GM23248 (cell line): ENCODE measurements at places on chromosomes 6 and 20. TPM values are rescaled to one million over a fixed set of nuclear protein-coding genes. Genes with fewer than 3 reads are reported as not detected.

Gene C20orf202
- not detected in 2 replicates for total RNA-seq

Gene EPHA7
- total RNA-seq = not detected in 2 replicates

Gene TGM6
- not detected in 2 replicates for total RNA-seq

Gene PPIL4
- total RNA-seq = 32.2 and 43.5 TPM in 2 replicates

Gene IL17A
- not detected in 2 replicates for total RNA-seq

Gene KIF16B
- 1.7 and 3.9 TPM in 2 replicates for total RNA-seq

Gene C20orf96
- 0.32 TPM in 1 of 2 replicates, not detected in the other for total RNA-seq

Gene OPRL1
- 0.86 and 1.1 TPM in 2 replicates for total RNA-seq

Gene BPIFB1
- total RNA-seq = not detected in 2 replicates

Gene ABRACL
- total RNA-seq = 12.9 and 17.1 TPM in 2 replicates

Gene MLIP
- total RNA-seq = not detected in 2 replicates

DNA sequence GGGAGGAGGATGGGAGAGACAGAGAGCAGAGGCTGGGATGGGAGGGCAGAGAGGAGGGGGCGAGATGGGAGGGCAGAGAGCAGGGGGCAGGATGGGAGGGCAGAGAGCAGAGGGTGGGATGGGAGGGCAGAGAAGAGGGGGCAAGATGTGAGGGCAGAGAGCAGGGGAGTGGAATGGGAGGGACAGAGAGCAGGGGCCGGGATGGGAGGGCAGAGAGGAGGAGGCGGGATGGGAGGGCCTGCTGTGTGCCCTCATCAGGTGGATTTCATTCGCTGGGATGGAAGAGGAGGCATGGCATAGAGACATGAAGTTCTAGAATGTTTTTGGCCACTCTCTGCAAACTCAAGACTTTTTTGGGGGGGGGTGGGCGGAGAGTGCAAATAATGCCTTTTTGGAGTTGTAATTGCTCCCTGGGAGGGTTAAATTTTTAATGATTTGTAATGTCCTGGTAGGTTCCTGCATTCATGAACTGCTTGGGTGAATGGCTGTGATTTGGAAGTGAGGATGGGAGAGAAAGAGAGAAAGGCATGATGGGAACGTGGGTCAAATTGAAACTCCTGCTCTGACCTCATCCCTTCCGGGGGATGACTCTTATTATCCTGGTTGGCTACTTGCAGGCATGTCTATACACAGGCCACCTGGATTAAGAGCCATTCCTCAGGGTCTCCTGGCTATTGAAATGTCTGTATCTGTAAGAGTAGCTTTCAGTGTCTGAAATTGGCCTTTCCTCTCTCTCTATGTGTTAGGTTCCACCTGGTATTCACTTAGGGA lies 162.4 kb upstream of the AGPAT4 start:
- H3K27ac ChIP-seq = no peak overlapping the region
- no peaks in the 10 kb centered on the region for H3K36me3 ChIP-seq
- H3K4me3 ChIP-seq = no peak overlapping the region
- H3K27me3 ChIP-seq = no peaks in the 10 kb centered on the region

DNA sequence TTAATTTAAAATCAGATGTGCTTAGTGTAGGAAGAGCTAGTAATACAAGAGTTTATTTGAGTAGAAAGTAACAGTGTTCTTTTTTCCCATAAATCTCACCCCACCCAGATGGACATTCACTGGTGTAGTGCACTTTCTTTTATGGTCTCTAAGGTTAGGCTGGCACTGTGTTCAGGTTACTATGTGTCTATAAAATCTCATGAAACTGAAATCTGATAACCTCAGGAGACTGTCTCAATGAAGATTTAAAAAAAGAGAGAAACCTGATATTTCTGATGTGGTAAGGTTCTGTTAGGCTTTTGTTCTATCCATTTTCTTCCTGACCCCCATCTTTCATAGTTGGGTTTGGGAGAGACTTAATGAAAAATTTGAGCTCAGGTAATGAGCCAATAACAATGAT lies 101.2 kb upstream of the CLVS2 start:
- no peaks in the 10 kb centered on the region for H3K36me3 ChIP-seq
- no peaks in the 10 kb centered on the region for H3K4me1 ChIP-seq
- no peak overlapping the region for H3K27ac ChIP-seq

DNA sequence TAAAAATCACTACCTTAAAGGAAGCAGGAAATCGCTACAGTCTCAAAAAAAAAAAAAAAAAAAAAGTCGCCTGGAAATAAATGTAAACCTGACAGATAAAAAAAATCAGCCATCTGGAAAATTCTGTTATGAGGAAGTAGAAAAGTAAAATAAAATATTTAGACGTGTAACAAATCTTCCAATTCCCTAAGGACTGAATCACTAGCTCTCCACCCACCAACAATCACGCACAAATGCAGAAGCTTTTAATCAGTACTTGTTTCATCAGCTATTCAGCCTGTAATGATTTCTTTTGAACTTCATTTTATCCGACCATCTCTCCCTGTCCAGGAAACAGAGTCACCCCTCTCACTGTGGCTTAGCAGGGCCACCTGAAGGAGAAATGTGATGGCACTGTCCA lies 59.0 kb downstream of the SLC23A2 start:
- no peaks in the 10 kb centered on the region for H3K27me3 ChIP-seq
- peak overlapping the region; percentile 78 for H3K27ac ChIP-seq
- H3K4me1 ChIP-seq = peaks cover 39% of the 10 kb centered on the region
- DNase-seq = peak; percentile 91
- H3K36me3 ChIP-seq = no peaks in the 10 kb centered on the region

- DNase-seq = no peak
- H3K4me3 ChIP-seq = no peak overlapping the region
- no peak overlapping the region for H3K27ac ChIP-seq
- no peaks in the 10 kb centered on the region for H3K27me3 ChIP-seq
These were observed 608.4 kb upstream of the SYNCRIP start for GRCh38 chr6:86251106-86251505.

GRCh38 chr6:97470322-97470721 lies 187.3 kb upstream of the MMS22L start:
- no peaks in the 10 kb centered on the region for H3K36me3 ChIP-seq
- no peak overlapping the region for H3K4me3 ChIP-seq
- no peak for DNase-seq
- no peak overlapping the region for H3K27ac ChIP-seq
- H3K27me3 ChIP-seq = 0 out of 2 replicates have a peak, but pooled peaks cover under 1% of the 10 kb centered on the region
- H3K4me1 ChIP-seq = no peaks in the 10 kb centered on the region

- no peaks in the 10 kb centered on the region for H3K4me1 ChIP-seq
- H3K4me3 ChIP-seq = no peak overlapping the region
- peaks cover 21% of the 10 kb centered on the region; the same call in 1 of the 2 replicates for H3K36me3 ChIP-seq
These were observed 29.4 kb downstream of the RNF8 start for GRCh38 chr6:37382994-37383765.

- no peaks in the 10 kb centered on the region for H3K4me1 ChIP-seq
- peak; percentile 64 for DNase-seq
- H3K27ac ChIP-seq = no peak overlapping the region
These were observed 142.2 kb downstream of the MOXD1 start for GRCh38 chr6:132259070-132259469.

DNA sequence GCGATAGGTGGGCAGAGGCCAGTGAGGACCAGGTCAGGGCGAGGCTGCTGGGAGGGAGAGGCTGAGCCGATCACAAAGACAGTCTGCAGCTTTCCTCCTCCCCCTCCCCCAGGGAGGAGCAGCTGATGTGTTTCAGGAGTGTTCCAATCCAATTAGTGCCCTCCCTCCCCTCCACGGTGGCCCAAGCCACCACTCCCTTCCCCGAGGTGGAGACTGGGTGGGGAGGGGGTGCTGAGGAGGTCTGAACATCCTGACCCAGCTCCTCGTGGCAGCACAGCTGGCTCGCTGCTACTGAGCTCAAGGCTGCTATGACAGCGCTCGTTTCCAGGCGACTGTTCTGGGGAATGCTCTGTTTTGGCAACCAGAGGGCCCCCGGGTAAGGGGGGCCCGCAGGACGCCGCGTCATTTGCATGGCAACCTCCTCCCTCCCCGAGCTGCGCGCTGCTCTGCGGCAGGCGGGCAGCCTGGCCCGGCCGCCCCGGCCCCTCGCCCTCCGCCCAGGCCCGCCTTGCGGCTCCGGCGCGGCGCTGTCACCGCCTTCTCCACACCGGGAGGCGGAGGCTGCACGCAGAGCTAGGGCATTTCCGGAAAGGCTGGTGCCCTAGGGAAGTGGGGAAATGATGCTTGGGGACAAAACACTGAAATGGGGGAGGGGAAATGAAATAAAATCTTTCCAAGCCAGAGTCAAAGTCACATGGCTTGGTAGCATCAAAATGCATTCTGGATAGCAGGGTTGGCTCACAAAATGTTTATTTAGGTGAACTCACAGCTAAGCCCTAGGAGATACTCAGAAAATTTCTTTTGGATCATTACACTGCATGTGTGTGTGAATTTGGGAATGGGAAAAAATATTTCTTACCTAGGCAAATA lies 67.4 kb upstream of the PIM1 start:
- H3K36me3 ChIP-seq = no peaks in the 10 kb centered on the region
- H3K4me3 ChIP-seq = peak overlapping the region; percentile 74
- H3K27ac ChIP-seq = peak overlapping the region; percentile 76
- no peaks in the 10 kb centered on the region for H3K27me3 ChIP-seq
- DNase-seq = peak; percentile 97

DNA sequence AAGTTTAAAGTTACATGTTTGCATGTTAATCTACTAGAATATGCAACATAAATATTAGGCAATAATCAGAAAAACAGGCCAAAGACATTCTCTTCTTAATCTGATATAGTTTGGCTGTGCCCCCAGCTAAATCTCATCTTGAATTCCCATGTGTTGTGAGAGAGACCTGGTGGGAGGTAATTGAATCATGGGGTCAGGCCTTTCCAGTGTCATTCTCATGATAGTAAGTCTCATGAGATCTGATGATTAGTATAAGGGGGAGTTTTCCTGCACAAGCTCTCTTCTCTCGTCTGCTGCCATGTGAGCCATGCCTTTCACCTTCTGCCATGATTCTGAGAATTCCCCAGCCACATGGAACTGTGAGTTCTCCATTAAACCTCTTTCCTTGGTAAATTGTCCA lies 1241.7 kb upstream of the ADGRB3 start:
- no peak for DNase-seq
- H3K4me1 ChIP-seq = no peaks in the 10 kb centered on the region
- H3K36me3 ChIP-seq = no peaks in the 10 kb centered on the region
- H3K4me3 ChIP-seq = no peak overlapping the region

- H3K27ac ChIP-seq = no peak overlapping the region
- H3K27me3 ChIP-seq = no peaks in the 10 kb centered on the region
- H3K4me3 ChIP-seq = no peak overlapping the region
- no peaks in the 10 kb centered on the region for H3K36me3 ChIP-seq
- DNase-seq = no peak
- no peaks in the 10 kb centered on the region; the same call in 1 of the 2 replicates for H3K4me1 ChIP-seq
These were observed 50.2 kb downstream of the HBS1L start for GRCh38 chr6:135004399-135004798.

DNA sequence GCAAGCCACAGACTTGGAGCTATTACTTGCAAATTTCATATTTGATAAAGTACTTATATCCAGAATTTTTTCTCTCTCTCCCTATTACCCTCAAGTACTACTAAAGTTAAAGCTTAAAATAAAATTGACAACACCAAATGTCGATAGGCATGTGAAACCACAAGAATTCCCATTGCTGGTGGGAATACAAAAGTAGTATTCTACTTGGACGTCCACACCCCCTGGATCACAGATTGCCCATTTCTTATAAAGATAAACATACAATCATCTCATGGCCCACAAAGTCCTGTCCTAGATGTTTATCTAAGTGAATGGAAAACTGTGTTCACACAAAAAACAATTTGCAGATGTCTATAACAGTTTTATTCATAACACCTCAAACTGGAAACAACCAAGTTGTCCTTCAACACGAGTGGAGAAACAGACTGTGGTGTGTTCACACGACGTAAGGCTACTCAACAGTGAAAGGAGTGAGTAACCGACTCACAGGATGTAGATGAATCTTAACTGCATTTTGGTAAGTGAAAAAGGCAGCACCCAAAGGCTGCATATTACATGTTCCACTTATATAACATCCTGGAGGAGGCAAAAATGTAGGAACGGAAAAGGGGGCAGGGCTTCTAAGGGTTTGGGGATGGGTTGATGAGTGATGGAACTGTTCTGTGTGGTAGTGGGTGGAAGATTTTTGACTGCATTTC lies 297.4 kb downstream of the THBS2 start:
- peak overlapping the region; percentile 36 for H3K27ac ChIP-seq
- peaks cover 8% of the 10 kb centered on the region for H3K4me1 ChIP-seq
- peak; percentile 54 for DNase-seq
- H3K36me3 ChIP-seq = no peaks in the 10 kb centered on the region

- no peaks in the 10 kb centered on the region for H3K27me3 ChIP-seq
- DNase-seq = peak; percentile 33
- H3K27ac ChIP-seq = no peak overlapping the region
- no peaks in the 10 kb centered on the region; the same call in 1 of the 2 replicates for H3K4me1 ChIP-seq
These were observed 224.3 kb downstream of the BTBD9 start for GRCh38 chr6:38415231-38416005.

DNA sequence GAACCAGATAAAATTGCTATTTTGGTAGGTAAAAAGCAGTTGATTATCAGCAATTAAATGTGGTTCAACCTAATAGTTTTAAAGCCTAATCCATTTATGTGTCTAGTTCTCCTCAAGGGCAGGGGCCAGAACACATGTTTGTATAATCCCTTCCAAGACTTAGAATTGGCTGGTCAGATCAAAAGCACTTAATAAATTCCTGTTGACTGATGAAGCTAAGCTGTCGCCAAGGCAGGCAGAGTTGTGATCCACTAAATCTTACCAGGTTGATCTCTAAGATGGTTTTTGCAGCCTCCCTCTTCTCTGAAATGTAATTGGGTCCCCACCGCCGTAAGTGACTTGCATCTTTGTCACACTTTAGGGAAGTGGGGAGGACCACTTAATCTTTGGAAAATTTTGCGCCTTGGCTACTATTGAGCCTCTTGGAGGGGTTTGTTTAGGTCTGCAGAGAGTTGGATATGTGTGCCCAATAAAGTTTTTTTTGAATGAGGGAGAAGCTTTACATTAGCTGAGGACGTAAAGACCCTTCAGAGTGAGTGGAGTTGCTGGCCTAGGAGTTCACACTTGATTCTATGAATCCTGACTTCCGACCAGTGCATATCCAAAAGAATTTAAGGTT lies 65.9 kb downstream of the PHF20 start:
- no peaks in the 10 kb centered on the region for H3K27me3 ChIP-seq
- H3K4me3 ChIP-seq = no peak overlapping the region
- no peak overlapping the region for H3K27ac ChIP-seq
- peak; percentile 28 for DNase-seq

GRCh38 chr6:169783971-169784820 lies 32.8 kb downstream of the ERMARD start:
- H3K36me3 ChIP-seq = peaks cover 7% of the 10 kb centered on the region; the same call in 1 of the 2 replicates
- H3K27ac ChIP-seq = no peak overlapping the region
- H3K27me3 ChIP-seq = no peaks in the 10 kb centered on the region
- no peaks in the 10 kb centered on the region for H3K4me1 ChIP-seq
- DNase-seq = no peak

DNA sequence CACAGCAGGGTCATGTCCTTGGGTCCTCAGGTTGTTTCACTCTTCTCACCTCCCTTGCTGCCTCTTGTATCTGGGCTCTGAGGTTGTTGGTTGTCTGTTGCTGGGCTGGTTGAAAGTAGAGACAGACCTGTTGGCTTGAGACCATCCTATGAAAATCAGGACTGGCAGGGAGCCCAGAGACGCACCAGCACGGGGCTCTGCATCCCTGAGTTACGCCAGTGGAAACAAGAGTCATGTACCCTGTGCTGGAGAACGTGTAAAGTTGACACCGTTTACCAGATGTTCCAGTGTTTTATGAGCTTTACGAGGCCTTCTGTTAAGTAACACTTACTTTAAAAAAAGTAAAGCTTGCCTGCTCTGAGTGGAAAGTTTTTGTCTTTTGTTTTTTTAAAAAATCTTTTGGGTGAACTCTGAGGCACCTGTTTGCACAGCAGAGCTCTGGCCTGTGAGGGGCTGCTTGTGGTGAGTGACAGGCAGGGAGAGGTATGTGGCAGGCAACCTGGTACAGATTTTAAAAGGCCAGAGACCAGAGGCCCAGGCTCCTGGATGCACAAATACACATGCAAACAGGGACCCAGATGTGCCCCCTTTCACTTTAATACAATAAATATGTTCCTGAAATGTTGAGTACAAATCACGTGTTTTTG lies 260.0 kb upstream of the SUPT3H start:
- H3K36me3 ChIP-seq = no peaks in the 10 kb centered on the region
- no peak overlapping the region for H3K4me3 ChIP-seq
- no peak overlapping the region for H3K27ac ChIP-seq
- H3K27me3 ChIP-seq = no peaks in the 10 kb centered on the region
